ENCODE measurements at places on chromosomes 4 and X.
A peak's percentile ranks its signal among the peaks of the same experiment; 100 is the strongest.

- DNase-seq, result no peak
Observed at GRCh38 chr4:184318852-184319251, 101.2 kb upstream of the ENPP6 start.

DNA sequence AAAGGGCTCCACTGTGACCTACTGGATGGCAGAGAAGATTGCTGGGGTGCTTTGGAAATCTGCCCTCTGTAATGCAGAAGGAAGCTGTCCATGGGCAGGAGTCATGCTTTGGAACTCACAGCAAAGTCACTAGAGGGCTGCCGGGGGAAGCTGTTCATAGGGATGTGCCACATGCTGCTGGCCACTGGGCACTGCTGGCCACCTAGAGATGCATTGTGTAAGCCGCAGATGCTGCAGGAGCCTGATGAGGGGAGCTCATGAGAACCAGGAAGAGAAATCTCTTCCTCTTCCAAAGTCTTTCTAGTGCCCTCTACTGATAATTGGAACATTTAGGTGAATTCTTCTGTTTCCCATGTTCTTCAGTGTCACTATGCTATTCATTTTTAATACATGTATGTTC, 31.2 kb upstream of the UXT start:
- no peak for DNase-seq

DNA sequence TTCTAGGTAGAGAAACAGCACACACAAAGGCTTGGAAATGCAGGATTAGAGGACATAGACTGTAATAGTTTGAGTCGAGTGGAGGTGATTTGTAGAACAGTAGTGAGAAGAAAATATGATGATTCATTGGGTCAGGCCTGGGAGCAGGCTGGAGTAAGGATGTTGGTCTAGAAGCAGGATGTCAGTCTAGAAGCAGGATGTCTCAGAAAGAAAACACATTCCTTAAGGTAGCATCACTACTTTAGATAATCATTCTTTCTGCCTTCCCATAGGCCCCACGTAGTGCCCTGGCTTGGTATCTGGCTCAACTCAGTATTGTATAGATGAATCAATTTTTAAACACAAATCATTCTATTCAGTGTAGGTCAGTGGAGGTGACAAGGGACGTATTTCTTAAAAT, 11.2 kb upstream of the DACH2 start:
- DNase-seq, result no peak

- peak; percentile 0 for DNase-seq
Observed at GRCh38 chr4:161791796-161792556, 371.8 kb downstream of the FSTL5 start.

DNA sequence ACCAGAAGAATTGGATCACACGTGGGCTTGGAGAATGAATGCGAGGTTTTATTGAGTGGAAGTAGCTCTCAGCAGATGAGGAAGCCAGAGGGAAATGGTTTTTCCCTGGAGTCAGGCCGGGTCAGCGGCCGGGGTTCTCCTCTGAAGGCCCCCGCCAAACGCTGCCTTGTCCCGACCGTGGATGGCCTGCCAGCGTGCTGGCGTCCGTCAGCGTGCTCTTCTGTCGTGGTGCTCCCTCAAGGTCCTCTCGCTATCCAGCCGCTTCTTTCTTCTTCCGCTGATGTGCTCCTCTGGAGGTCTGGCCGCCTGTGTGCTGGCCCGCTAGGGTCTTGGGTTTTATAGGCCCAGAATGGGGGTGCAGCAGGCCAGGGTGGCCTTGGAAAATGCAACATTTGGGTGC, 632.2 kb downstream of the TRAM1L1 start:
- DNase-seq, result no peak

- DNase-seq, result no peak
Observed at GRCh38 chr4:15653864-15654592, 1.1 kb downstream of the FBXL5 start.

- DNase-seq, result no peak
Observed at GRCh38 chrX:30278365-30278764, 30.8 kb downstream of the NR0B1 start.

GRCh38 chr4:65917486-65917885, 247.2 kb upstream of the EPHA5 start:
- no peak for DNase-seq

- no peak for DNase-seq
Observed at GRCh38 chr4:38902695-38903094, 35.1 kb downstream of the FAM114A1 start.

- no peak for DNase-seq
Observed at GRCh38 chrX:30612250-30612655, 34.7 kb upstream of the TASL start.

GRCh38 chr4:57116245-57116644, 6.1 kb upstream of the IGFBP7 start:
- DNase-seq, result no peak

DNA sequence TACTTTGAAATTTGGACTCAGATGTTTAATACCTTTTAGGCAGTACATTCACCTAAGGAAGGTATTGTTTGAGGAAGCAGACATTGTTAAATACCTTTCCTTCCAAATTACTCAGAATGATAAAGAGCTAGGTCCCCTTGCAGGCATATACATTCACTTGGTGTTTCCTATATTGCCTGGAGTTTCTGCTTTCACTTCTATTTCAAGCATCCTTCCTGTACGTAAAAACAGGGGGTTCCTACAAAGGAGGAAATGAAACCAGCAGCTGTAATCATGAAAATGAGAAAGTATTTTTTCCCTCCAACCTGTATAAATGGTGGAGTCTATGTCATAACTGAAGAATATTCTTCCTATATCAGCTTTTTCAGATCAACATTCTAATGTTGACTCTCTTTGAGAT, 90.4 kb upstream of the RASGEF1B start:
- DNase-seq, result no peak

- no peak for DNase-seq
Observed at GRCh38 chr4:93317057-93317456, 511.5 kb upstream of the ATOH1 start.

- DNase-seq, result no peak
Observed at GRCh38 chr4:139557556-139558110, 1.6 kb upstream of the SETD7 start.

Measured in CD4-positive, alpha-beta T cell treated with Interleukin-6 for 4 hours (primary cell).